ENCODE measurements at places on chromosomes 7 and 10. TPM values are rescaled to one million over a fixed set of nuclear protein-coding genes. Genes with fewer than 3 reads are reported as not detected.

- DNase-seq: peak; percentile 69
Measured at GRCh38 chr7:68929781-68930261, 668.5 kb upstream of the AUTS2 start.

GRCh38 chr7:40827222-40828085, 692.6 kb downstream of the SUGCT start:
- DNase-seq: no peak

DNA sequence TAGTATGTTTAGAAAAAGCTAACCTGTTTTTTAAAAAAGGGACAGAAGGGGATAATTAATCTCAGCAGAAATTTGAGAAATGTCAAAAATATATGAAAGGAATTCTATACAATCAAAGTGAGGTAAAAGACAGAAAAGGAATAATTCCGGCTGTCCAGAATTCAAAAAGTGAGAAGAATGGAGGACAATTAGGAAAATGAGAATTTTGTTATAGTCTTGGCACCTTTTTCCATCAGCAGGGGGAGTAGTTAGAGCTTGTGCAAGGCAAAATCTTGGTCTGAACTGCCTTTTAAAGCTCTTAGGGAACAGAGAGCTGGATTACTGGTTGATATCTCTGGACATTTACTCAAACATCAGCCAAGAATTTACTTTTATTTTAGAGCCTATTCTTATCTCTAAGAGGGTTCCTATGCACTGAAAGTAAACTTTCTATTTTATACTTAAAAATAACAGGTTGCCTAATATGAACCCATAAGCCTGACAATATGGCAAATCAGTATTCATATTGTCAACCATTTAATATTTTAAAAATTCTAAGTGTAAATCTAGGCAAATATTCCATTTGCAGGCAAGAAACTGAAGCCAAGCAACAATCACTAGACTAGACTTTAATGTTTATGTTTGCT, 185.6 kb downstream of the ANK3 start:
- peak; percentile 39 for DNase-seq

DNA sequence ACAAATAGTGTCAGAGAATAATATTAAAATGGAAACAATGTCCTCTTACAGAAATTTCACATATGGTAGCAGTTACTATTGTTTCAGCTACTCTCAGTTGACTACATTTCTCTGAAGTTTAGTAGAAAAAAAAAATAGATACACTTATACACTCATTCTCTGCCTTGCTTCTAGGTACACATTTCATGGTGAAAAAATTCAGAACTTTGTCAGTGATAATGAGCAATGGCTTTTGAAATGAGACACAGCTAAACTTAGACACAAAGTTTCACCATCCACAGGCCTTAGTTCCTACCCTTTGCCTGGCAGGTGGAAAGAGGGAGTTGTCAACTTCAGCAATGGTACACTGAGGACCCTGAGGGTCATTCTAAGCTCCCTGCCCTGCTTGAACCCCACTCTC, 69.2 kb downstream of the CPVL start:
- DNase-seq: no peak

DNA sequence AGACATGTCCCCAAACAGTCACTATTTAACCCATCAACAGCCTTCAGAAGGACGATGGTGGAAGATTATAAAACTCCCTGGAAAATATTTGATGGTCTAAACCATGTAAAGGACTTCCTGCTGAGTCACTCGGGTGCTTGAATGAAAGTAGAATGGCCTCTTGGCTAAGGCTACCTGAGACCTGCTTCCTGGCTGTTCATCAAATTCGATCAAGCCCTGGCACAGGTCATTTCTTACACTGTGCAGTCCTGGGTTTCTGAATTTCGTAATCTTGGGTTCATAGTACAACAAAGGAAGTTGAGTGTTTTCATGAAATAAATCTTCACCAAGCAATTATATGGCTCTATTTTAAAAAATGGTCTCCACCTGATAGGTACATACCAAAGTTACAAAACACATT, 260.3 kb upstream of the RNF32 start:
- no peak for DNase-seq

DNA sequence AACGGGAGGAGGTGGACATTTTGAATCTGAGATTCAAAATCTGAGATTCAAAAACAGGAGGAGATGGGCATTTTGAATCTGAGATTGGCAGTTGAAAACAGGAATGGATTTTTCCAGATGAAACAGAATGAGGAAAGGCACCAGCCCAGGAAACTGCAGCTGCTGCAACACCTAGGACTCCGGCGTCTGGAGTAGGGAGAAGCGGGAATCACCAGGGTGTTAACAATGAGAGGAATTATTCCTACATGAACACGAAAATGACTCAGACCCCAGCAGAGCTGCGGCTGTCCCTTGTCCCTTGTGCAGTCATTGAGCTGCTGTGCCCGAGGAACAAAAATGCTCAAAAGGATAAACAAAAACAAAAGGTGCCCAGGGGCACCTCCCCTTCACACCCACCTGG, 59.9 kb upstream of the KAT6B start:
- DNase-seq: no peak

GRCh38 chr7:138097064-138097741, 20.9 kb downstream of the AKR1D1 start:
- DNase-seq: peak; percentile 53

GRCh38 chr10:5645944-5646617, 20.3 kb downstream of the ASB13 start:
- DNase-seq: no peak

DNA sequence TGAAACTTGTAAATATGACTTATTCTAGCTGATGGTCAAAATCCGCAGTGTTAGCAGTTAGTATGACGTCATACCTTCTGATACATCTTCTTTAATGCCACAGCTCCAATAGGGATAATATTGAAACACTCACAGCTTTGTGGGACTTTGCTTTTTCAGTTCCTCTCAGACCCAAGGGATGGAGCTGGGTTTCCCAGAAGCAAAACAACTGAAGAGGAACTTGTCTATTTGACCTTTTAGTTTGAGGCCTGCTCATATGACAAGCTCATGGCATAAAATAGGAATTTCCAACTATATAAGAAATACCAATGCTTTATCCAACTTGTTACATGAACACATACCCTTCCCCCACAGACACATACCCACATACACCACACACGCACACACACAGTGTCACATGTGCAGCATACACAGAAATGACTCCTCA, 31.6 kb upstream of the C10orf67 start:
- no peak for DNase-seq

Gene DRGX
- under 0.01 TPM for total RNA-seq

Gene NKX2-3
- not detected for total RNA-seq

Gene FAM180A
- 28.9 TPM for total RNA-seq

Gene SLC13A1
- total RNA-seq: not detected

Measured in osteoblast (primary cell).